ENCODE measurements at places on chromosomes 4 and X.

DNA sequence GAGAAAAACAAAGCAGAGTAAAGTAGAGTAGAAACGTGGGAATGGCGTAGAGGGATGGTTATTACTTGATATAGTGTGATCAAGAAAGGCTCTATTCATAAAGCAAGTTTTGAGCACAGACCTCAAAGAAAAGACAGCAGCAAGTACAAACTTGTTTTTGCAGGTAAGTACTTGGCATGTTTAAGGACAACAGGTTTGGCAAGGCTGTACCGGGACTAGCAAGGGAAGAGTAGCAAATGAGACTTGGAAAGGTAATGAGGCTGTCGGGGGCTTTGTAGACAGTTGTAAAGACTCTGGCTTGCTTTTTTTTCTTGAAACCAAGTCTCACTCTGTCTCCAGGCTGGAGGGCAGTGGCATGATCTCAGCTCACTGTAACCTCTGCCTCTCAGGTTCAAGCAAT is 40.9 kb downstream of the NEK1 start:
- no peak for DNase-seq

GRCh38 chrX:149641432-149641831 is 9.8 kb upstream of the TMEM185A start:
- no peak for DNase-seq

GRCh38 chr4:26493461-26493860 is 3.2 kb upstream of the CCKAR start:
- DNase-seq: no peak

GRCh38 chr4:56755901-56756300 is 65.6 kb downstream of the SPINK2 start:
- DNase-seq: no peak

Measured in right renal cortex interstitium (tissue), 3 donors.